Stimulated activated naive CD4-positive, alpha-beta T cell treated with Interleukin-2 at 50 U/mL for 16 hours (primary cell): ENCODE measurements at places on chromosomes 3 and 15.

DNA sequence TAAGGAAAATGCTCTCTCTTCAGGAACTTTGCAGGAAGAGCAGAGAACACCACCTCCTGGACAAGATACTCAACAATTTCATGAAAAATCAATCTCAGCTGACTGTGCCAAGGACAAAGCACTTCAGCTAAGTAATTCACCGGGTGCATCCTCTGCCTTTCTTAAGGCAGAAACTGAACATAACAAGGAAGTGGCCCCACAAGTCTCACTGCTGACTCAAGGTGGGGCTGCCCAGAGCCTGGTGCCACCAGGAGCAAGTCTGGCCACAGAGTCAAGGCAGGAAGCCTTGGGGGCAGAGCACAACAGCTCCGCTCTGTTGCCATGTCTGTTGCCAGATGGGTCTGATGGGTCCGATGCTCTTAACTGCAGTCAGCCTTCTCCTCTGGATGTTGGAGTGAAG, 200.5 kb downstream of the AKAP13 start:
- DNase-seq = no peak

GRCh38 chr15:79372428-79372827, 59.7 kb upstream of the MINAR1 start:
- no peak for DNase-seq

DNA sequence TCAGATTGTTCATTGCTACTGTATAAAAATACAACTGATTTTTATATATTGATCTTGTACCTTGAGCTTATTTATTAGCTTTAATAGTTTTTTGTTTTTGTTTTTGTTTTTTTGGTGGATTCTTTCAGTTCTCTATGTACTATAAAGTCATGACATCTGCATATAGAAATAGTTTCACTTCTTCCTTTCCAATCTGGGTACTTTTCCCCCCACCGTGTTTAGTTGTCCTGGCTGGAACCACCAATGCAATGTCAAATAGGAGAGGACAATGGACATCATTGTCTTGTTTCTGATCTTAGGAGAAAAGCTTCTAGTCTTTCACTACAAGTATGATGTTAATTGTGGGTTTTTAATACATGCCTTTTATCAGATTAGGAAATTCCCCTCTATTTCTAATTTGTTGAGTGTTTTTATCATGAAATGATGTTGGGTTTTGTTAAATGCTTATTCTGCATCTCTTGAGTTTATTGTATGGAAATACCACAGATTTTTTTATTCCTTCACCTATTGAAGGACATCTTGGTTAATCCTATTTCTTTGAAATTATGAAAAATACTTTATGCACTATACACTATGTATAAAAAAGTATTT, 2.8 kb upstream of the XCR1 start:
- DNase-seq = no peak

DNA sequence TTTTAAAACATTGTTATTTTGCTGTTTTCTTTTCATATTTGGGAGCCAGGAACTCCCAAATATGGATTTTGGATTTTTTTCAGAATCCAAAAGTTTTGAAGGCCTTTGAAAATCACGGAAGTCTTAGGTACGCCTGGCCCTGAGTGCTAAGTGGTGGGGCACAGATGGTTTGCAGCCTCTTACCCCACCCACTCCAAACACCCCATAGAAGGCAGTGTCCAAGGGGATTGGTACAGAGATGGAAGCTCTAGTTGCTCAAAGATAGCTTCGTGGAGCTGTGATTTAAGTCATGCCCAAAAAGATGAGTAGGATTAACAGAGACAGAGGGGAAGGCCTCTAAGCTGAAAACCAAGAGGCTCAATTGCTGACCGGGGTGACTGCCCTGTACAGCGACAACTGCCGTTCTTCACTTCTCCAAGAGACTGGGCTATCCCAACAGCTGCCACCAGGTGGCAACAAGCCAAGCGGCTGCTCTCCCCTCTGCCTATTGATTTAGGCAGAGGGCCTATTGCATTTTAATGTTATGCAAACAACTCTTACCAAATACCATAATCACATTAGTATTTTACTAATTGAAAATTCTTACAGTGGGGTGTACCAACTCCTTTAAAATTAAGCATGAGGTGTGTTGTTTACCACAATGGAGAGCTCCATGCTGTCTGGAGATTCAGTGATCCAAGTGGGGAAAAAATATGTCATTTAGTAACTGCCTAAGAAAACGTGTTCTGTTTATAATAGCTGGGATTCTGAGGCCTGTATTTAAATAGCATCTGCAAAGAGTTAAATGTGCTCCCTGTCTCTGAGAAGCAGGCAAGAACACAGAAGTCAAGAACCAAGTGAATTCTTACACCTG, 64.0 kb upstream of the C15orf61 start:
- peak; percentile 71 for DNase-seq

DNA sequence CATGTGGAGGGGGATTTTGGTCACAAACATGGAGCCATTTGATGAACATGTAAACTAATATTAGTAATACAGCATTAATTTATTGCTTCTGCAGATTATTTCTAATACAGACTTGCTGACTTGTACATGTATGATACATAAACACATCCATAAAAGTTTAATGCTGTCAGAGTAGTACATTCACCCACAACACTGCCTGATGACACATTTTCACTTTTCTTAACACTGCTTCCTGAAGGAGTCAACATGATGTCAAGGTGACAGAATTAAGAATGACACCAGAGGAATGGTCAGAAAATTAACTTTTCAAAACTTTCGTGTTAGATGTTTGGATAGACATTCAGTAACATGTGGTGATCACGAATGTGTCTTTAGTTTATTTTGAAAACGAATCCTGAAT, 199.4 kb downstream of the SATB1 start:
- DNase-seq = no peak

GRCh38 chr15:77603611-77604336, 28.9 kb downstream of the LINGO1 start:
- no peak for DNase-seq

DNA sequence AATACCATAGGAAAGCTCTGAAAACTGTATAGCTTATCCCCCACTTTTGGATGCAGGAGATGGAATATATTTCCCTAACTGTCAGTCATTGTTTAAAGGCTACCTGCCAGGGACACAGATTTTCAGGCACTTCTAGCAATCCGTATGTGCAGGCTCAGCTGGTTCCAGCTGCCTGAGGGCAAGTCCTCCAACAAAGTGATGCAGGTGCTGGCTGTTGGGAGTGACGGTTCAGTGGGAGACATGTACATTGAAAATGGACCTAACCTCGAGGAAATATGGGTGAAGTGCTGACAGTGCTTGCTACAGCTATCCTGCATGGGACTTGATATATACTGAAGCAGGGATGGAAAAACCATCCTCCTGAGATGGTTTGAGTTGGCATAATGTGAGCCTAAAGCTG, 153.1 kb upstream of the GAP43 start:
- DNase-seq = no peak

DNA sequence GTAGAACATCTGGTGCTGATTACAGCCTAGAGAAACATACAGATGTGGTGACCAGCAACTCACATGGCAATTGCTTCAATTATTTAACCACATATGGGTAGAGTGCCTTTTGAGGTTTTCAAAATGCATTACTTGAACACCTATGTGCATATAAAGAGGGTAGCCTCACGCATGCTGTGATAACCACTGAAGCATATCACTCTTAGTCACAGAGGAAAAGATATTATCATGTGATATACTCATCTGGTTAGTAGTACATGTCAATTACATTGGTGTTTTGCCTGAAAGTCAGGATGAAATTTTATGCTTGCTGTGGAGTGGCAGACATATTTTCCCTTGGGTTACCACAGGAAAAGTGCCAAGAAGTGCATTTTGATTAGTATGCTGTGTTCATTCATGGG, 459.3 kb upstream of the AGTR1 start:
- DNase-seq = no peak

DNA sequence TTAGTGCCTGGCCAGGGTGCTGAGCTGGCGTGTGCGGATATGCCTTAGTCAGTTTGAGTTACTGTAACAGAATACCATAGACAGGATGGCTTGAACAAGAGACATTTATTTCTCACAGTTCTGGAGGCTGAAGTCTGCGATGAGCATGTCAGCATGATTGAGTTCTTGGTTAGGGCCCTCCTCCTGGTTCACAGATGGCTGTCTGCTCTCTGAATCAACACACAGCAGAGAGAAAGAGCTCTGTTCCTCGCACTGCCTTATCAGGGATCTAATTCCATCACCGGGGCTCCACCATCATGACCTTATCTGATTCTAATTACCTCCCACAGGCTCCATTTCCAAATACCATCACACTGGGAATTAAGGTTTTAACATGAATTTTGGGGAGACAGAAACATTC, 386.6 kb upstream of the DPH6 start:
- DNase-seq = no peak

DNA sequence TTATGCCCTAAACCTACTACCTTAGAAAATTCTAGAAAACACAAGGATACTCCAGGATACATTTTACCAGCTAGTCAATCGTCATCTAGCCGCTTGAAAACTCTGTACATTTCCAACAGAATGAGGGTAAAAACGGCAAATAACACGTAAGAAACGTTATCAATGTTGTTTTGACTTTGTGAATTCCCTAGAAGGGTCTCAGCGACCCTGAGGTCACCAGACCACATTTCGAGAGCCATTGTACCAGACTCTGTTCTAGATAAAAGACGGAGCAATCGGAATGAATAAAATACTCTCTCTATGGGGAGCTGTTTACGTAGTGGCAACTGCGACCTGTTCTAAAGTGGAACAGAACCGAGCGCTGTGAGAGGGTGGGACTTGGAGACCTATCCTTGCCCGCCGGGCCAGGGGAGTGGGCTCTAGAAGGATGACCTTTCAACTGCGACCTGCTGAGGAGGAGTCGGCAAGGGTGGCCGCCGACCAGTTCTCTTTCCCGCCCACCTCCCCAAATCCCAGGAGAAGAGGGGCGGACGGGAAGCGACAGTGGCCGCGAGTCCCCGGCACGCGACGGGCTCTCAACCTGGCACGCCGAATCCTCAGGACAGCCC, 778 bp upstream of the AP4E1 start:
- peak; percentile 38 for DNase-seq

GRCh38 chr15:75620841-75621391, 4.6 kb downstream of the SNUPN start:
- no peak for DNase-seq

DNA sequence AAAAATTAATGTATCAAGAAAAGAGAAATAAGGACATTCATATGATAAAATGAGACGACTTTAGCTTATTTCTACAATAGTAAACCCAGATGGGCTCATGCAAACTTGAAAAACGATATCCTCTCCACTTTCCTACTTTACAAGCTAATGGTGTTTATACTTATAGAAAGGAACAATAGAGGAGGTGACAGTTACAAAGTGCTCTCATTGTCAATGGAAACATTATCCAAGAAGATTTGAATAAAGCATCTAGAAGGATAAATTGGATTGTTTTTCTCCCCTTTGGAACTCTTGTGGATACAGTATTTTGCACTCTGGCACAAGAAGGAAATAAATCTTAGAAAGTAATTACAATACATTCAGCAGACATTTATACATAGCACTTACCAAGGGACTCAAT, 20.2 kb upstream of the CCDC66 start:
- no peak for DNase-seq

DNA sequence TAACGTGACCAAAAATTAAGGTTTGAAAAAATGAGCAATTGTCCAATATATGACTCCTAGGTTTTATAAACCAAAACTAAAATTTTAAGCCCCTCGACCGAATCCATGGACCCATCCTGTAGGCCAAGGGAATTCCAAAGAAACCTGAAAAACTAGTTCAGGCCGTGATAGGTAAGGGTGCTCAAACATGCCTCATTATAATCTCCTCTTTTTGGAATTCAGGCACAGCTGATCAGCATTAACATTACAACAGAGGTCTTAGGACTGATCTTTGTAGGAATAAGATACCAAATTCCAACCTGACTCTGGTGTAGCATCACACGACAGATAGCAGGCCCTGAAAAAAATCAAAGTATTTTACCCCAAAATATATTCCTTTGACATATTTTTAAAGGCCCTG, 155.7 kb downstream of the NEK10 start:
- DNase-seq = no peak

DNA sequence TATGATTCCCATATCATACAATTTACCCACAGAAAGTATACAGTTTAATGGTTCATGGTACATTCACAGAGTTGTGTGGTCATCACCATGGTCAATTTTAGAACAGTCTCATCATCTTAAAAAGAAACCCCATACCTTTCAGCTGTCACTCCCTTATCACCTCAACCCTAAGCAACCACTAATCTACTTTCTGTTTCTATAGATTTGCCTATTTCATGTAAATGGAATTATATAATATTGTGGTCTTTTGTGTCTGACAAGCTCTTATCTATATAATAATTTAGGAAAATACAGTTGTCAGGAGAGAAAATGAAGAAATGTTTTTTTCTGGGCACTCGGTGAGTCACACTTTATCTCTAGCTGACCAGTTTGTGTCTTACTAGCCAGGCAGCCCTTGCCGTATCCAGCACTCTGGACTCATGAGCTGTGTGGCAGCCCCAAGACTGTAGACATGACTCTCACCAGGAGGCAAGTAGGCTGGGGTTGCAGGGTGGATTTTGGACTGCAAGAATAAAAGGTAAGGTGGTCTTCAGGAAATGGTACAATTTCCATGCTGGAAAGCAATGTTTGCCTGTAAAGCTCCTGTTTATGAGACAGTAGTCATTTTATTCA, 234.6 kb downstream of the THRB start:
- no peak for DNase-seq

- DNase-seq = no peak
Observed at GRCh38 chr3:149277331-149277813, 55.7 kb upstream of the CP start.

DNA sequence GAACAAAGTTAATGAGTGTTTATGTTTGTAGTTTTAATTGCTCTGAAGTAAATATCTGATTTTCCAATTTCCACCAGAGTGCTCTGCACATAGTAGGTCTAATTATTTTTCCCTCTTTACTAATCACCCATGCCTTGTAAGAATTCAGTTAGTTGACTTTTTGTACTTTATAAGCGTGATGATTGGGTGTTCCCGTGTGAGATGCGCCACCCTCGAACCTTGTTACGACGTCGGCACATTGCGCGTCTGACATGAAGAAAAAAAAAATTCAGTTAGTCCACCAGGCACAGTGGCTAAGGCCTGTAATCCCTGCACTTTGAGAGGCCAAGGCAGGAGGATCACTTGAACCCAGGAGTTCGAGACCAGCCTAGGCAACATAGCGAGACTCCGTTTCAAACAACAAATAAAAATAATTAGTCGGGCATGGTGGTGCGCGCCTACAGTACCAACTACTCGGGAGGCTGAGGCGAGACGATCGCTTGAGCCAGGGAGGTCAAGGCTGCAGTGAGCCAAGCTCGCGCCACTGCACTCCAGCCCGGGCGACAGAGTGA, 507 bp upstream of the VHL start:
- no peak for DNase-seq

- no peak for DNase-seq
Observed at GRCh38 chr15:74785194-74786032, 3.5 kb downstream of the CSK start.
